Esophagus (tissue), 2 donors: ENCODE measurements at places on chromosomes 12 and 14. TPM values are rescaled to one million over a fixed set of nuclear protein-coding genes. Genes with fewer than 3 reads are reported as not detected.

Gene WSCD2
- 0.51 TPM for polyA plus RNA-seq

Gene GNPNAT1
- polyA plus RNA-seq, result 8.3 TPM

Gene ARHGEF25
- 20.8 TPM for polyA plus RNA-seq

Gene TDRD9
- 0.39 TPM for polyA plus RNA-seq

Gene ANO2
- polyA plus RNA-seq, result 1.4 TPM

Gene XPOT
- polyA plus RNA-seq, result 19.0 TPM

Gene FAM222A
- 3.9 TPM for polyA plus RNA-seq

Gene CLEC4C
- polyA plus RNA-seq, result not detected

Gene NEUROD4
- not detected for polyA plus RNA-seq
